ENCODE measurements at places on chromosomes 12 and 14.

GRCh38 chr14:59338761-59339160 lies 126.4 kb downstream of the GPR135 start:
- DNase-seq = no peak

DNA sequence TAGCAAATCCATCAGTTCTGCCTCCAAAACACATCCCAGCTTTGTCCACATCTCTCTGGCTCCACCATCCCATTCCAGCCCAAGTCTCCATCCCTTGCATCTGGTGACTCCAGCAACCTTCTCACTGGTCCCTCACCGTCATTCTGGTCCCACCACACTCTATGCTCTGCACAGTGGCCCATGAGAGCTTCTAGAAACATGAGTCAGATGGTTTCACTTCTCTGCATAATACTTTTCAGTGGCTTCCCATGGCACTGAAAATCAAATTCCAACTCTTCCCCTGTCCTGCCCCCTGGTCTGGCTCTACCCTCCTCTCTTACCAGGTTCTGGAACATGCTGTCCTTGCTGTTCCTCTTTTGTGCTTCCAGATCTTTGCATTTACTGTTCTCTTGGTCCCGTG lies 17.2 kb upstream of the C12orf76 start:
- DNase-seq = no peak

DNA sequence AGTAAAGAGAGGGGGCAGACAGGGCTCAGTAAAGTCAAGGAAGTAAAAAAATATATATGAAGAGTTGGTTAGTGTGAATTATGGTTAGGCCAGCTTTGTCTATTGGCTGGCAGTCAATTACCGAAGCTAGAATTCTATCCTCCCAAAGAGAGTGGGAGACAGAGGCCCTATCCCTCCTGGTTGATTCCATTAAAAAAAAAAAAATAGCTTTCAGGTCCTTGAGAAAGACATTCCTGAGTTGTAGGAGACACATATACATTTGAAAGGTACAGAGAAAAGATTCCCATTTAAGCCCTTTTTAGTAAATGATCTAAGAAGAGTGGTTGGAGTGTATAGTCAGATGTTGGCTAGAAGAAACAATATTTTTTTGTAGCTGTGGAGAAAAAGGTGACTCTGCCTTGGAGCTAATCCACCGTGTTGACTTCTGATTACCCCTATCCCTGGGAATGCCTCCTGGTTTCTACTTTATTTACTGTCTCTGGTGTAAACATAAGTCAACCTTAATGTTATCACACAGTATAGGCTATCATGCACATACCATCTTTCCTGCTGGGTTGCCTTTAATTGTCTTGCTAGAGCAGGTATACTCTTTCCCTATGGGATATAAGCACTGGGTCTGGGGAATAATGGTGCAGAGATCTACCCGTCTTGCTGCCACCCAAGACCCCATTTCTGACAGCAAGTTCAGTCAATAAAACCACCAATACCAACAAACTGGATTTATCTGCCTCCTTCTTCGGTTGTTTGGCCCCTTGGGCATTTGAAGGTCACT lies 859.9 kb upstream of the ATXN7L3B start:
- DNase-seq = no peak

GRCh38 chr14:76773188-76773885 lies 12.1 kb downstream of the VASH1 start:
- DNase-seq = no peak

DNA sequence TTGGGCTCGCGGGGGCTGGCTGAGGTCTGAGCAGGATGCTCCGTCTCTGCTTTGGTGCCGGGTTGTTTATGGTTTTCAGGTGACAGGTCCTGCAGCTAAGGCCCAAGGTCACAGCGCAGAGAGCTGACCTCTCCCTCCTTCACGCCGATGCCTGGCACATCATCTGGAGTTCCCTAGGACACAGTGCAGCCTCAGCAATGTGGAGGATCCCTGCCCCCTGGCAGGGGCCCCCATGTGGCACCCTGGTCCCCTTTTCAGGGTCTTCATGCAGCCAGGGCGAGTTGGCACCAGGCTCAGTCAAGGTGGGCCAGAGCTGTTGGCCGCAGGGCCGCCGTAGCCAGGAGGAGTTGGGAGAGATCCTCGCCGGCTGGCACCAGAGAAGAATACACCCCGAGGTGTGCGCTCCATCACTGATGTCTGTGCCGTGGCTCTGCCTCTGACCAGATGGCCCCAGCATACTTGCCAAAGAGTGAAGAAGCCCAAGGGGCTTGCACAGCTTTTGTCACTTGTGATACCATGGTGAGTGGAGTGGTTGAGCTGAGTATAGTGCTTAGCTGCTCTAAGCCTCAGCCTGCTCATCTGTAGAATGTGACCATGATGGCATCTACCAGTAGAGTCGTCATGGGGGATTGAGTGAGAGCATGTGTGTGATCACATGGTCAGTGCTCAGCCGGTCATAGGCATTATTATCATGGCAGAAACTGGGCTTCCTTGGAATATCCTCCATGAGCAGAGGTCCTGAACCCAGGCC lies 11.0 kb downstream of the TPCN1 start:
- DNase-seq = no peak

- DNase-seq = no peak
These were observed 14.3 kb upstream of the KRT73 start for GRCh38 chr12:52632656-52633055.

DNA sequence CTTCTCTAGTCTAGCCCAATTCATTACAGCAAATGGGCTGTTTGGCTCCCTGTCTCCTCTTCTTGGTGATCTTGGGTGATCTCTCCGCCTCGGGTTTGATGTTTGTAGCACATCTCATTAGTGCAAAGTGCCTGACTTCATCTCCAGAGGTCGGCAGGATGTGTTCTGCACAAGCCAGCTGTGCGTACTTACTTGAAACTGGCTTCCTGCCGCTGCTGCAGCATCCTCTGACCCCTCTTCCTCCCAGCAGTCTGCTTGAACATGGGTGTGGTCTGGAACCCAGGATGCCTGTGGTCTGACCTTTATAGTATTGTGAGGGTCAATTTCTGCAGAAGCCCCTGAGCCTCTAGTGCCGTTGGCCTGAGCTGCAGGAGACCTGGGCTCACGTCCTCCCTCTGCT lies 99.2 kb downstream of the BEGAIN start:
- no peak for DNase-seq

- no peak for DNase-seq
These were observed 16.7 kb downstream of the PPP1R13B start for GRCh38 chr14:103830511-103831270.

- DNase-seq = no peak
These were observed 505.0 kb upstream of the FLRT2 start for GRCh38 chr14:85024931-85025330.

DNA sequence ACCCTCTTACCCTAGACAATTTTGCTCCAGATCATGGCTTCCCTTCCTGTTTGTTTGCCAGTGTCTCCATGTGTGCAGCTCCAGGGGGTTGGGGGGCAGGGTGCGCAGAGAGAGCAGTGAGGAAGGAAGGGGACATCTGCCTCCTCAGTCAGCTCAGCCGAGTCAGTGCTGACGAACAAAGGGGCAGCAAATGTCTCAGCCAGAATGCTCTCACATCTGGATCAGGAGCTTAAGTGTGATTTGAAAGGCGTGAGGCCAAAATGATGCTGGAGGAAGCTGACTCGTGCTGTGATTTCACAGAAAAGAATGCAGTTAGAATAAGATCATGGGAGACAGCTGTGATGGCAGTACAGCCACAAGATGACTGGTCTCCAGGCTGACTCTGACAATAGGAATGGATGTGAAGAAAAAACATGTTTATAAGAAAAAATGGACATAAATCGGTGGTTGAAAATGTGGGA lies 27.1 kb upstream of the CDK17 start:
- no peak for DNase-seq

DNA sequence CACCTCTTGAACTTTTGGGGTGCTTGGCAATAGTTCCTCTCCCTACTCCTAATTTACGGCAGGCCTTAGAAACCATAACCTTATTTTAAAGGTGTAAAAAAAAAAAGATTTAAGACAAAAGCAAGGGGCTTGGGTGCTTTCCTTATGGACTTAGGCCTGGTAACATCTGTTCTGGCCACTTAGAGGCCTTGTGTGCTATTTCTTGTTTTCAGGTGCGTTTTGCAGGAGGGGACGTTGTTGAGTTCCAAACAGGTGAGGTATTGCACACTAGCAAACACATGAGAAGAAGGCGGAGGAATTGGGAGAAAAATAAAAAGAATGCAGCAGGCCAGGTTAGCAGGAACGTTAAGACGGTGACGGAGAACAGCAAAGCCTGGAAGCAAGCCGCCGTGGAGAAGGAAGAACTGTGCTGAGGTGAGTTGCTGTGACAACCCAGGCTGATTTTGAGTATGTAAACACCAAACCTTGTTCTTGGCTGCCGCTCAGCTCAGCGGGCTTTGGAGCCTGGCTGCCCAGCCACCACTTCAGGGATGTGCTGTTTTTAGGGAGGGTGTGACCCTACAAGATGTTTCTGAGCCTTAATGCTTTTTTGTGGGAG lies 17.3 kb downstream of the EMG1 start:
- no peak for DNase-seq

DNA sequence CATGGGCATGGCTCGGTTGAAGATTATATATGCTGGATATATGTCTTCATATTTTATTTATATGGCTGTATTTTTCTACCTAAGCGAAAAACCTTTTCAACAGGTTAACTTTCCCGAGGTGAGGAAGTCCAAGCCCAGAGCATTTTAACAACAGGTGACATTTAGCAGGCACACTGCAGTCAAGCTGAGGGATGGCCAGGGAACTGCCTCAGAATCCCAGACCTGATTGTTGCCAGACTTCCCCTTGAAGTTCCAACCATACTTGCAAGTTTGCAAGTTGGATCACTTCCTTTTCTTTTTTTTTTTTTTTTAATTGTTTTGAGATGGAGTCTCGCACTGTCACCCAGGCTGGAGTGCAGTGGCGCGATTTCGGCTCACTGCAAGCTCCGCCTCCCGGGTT lies 166.0 kb upstream of the FRMD6 start:
- DNase-seq = no peak

GRCh38 chr14:52352061-52352491 lies 38.0 kb downstream of the PTGER2 start:
- no peak for DNase-seq

DNA sequence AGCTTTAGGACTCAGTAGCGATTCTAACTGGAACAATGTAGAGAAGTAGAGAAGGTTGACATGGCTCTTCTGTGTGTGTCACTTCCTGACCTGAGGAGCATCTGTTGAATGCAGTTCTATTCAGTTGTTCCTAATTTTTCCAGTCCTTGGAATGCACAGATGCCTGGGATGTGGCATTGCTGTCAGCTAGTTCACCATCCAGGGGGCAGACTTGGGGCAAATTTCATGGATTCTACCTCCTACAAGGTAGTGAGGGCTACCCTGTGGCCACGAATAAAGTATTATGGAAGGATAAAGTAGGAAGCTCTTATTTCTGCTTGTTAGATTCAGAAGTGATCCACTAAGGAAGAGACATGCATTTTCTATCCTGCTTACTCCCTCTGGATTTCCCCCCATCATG lies 74.4 kb upstream of the GPATCH2L start:
- DNase-seq = no peak

- DNase-seq = no peak
These were observed 515.3 kb downstream of the SLC6A15 start for GRCh38 chr12:84397263-84397662.

DNA sequence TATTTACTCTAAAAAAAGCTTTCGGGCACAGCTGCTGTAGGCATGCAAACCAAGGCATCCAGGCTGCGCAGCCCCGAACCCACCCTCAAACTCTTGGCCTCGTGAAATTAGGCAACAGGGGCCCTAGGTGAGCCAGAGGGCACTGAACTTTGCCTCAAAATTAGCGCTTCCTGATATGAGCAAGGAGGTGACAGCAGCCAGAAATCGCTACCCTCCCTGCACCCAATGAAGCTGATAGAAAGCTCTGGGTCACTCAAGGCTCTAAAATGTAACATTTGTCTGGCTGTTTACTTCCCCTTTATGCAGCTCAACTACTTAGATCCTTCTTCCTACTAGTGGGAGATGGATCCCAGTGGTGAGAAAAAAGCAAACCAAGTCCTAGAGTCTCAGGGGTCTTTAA lies 61.8 kb downstream of the PITPNM2 start:
- no peak for DNase-seq

DNA sequence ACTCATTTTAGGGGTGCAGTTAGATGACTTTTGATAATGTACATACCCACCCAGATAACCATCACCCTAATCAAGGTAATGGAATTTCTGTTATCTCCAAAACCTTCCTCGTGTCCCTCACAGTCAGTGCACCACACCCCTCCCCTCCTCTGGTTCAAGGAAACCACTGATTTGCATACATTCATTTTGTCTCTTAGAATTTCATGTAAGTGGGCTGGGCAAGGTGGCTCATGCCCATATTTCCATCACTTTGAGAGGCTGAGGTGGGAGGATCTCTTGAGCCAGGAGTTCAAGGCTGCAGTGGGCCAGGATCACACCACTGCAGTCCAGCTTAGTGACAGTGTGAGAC lies 15.7 kb downstream of the ADIPOR2 start:
- DNase-seq = no peak

- no peak for DNase-seq
These were observed 36.0 kb downstream of the GCH1 start for GRCh38 chr14:54866588-54866987.

DNA sequence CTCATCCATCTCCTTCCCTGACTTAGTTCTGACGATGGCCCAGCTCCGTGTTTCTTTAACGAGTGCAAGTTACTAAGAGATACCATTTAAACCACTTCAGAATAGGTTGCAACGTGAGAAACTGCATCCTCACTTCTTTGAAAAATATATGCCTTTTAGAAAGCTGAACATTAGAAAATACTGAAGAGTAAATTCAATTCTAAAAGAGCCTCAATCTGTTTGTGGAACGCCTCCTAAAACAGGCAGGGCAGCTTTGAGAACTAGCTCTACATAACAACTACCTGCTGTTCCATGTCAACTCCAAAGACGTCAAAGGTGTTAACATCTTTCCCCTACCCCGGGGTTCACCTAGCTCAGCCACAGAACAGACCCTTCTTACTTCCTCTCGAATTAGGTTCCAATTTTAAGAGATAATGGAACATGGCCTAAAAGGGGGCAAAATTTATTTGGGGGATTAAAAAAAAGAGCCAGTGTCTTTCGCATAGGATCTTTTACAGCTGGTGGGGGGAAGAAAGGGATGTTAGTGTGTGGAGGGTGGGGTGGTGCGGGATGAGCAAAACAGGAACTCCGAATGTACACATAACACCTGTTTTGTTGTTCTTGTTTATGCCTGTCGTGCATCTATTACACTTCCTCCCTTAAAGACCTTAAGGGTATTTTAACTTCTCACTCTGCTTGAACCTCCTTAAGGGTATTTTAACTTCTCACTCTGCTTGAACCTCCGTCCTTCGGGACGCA lies 3.3 kb downstream of the BHLHE41 start:
- DNase-seq = no peak

DNA sequence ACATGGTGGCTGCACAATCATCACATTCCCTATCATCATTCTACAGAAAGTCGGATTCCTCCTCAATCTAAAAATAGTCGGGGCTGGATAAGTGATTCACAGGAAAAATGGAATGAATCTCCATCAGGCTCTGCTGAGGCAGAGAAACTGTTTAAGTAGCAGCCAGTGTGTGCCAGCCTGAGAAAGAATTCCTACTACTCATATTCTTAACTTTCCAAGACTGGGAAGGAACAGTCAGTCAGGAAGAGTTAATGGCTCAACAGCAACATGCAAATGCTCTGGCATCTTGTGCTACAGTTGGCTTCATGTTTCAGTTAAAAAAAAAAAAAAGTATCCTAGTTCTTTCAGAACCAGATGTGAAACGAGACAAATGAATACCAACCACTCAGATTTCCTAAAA lies 187.0 kb downstream of the GRIP1 start:
- DNase-seq = no peak

All from cortex of kidney (tissue), 1 donor.